ENCODE measurements at places on chromosomes 1 and 21.

- DNase-seq = no peak
These were observed 122.7 kb downstream of the MATN1 start for GRCh38 chr1:30600706-30601105.

DNA sequence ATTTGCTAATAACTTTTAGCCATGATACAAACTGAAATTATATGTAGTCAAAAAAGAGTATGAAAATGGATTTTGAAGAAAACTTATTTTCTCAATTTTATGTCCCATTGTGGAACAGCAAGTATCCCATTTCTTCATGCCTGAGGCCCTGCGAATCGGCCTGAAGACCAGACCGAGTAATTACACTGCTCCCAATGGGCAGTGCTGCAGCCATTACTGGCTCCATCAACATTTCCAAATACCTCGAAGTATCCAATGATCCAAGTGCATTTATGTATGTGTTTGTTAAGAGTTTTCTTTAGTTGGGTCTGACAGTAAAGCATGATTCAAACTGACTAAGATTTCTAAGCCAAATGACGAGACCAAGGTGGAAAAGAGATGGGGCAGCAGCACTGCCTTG is 44.4 kb downstream of the HSF2BP start:
- no peak for DNase-seq

DNA sequence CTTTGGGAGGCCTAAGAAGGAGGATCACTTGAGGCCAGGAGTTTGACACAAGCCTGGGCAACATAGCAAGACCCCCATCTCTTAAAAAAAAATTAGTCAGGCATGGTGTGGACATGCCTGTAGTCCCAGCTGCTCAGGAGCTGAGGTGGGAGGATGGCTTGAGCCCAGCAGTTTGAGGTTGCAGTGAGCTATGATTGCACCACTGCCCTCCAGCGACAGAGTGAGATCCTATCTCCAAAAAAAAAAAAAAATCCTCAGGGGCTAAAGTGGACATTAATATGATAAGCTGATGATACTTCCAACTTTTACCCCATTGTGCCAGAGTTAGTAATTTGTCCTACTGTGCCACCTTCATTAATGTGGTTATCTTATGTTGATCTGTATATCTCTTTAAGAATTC is 327.8 kb upstream of the FMN2 start:
- no peak for DNase-seq

GRCh38 chr1:43067977-43068751 is 103.9 kb downstream of the EBNA1BP2 start:
- peak; percentile 65 for DNase-seq

DNA sequence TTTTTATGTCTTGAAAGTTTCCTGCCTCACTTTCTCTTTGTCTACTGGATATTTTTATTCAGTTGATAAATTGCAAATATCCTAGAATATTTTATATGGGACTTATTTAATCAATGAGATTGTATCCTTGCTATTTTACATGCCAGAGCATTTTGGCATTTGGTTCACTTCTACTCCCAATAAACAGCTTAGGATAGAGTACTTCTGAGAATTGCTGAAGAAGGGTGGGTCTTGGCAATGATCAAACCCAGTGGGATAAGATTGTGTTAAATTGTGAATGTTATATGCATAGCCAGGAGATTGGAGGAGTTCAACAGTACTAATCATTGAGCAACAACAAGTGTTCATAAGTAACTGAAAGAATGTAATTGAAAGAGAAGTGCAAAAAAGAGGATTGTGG is 60.1 kb downstream of the SDCCAG8 start:
- no peak for DNase-seq

Measured in H9 (cell line).